Activated CD8-positive, alpha-beta memory T cell treated with anti-CD3 and anti-CD28 coated beads for 1 hour (primary cell): ENCODE measurements at places on chromosomes 7 and 10.

DNA sequence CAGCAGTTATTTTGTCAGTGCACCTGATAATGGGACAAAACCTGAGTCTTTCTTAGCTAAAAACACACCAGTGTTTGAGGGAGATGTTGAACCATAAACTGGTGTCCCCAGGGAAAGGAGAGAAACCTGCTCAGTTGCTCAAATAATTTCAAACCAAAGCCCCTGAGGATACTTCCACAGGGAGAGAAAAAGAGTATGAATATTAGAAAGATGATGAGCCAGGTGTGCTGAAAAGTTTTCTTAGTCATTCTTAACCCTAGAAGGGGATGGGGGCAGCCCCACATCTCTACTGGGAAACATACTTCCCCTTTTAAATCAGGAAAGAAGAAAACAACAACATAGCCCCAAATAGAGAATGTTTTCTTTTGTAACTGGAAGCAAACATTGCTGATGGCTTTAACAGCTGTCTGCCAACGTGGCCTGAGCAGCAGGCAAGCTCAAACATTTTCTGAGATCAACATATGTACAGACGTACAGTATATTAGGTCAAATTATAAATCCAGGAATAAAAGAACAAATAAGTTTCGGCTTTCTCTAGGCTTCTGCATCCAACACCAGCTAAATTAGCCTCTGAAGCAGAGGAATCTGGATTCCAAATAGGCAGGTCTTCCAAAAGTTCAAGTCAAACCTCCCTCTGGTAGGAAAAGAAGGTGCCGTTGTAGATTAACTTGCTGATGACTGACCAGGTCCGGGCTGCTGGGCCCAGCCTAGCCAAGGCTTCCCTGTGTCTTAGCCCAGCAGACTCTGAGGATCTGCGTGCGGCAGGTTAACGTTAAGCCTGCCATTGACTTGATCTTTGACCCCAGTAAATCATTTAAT lies 30.5 kb upstream of the FBXW4 start:
- no peak for DNase-seq

GRCh38 chr10:114304571-114305421 lies 65.7 kb downstream of the VWA2 start:
- peak; percentile 28 for DNase-seq

GRCh38 chr7:155349601-155350331 lies 52.1 kb downstream of the INSIG1 start:
- DNase-seq = no peak

- DNase-seq = no peak
Measured at GRCh38 chr7:98439484-98439883, 38.6 kb upstream of the BAIAP2L1 start.

DNA sequence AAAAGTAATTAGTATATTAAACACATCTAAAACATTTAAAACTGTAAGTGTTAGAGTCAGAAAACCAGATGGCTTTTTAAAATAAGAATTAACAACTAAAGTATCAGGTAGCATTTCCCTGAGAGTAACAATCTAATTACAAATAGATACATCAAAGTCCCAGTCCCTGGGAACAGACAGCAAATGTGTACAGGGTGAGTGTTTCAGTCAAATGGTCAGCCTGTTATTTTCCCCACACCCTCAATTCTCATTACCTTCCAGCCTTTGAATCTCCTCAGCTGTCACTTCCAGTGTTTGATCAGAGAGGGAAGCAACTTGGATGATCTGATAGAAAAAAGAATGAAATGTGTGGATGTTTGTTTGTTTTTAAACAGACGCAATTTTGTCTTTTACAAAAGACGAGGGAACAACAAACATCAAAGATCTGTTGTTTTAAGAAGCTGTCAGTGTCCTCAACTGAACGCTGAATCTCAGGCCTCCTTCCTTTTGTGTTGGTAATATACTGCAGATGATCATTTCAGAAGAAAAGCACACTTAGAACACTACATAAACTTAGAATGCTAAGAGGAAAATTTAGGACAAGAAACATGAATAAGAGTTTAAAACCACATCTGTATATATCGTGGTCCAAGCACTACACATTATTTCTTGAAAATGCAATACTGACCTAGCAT lies 29.8 kb downstream of the CEP41 start:
- DNase-seq = no peak

- DNase-seq = peak; percentile 21
Measured at GRCh38 chr10:17430647-17431355, 23.6 kb downstream of the ST8SIA6 start.

DNA sequence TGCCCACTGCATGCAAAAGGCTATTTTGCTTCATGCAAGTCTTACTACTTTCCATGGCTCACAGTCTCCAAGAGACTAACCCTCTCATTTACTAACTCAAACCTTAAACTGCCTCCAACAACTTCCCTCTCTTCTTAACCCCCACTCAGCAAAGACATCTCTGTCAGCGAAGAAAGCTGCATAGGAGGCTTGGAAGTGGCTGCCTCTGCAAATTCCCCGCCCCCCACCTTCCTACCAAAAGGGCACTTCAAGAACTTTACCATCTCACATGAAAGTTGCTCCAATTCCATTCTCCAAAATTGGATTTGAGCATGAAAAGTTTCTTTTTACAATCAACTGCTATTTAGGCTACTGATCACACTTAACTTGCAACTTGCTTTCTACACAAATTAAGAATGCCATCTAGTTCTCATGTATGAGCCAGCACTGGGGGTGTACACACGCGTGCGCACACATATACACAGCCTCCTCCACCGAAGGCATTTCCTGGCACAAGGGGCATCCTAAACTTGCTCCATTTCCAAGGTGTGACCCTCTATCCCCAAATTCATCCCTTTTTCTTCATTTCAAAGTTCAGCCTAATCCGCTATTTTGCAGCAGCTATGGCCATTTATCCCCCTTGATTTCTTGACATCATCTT lies 1.8 kb downstream of the CCDC6 start:
- no peak for DNase-seq
